ENCODE measurements at places on chromosomes 12 and 14.

DNA sequence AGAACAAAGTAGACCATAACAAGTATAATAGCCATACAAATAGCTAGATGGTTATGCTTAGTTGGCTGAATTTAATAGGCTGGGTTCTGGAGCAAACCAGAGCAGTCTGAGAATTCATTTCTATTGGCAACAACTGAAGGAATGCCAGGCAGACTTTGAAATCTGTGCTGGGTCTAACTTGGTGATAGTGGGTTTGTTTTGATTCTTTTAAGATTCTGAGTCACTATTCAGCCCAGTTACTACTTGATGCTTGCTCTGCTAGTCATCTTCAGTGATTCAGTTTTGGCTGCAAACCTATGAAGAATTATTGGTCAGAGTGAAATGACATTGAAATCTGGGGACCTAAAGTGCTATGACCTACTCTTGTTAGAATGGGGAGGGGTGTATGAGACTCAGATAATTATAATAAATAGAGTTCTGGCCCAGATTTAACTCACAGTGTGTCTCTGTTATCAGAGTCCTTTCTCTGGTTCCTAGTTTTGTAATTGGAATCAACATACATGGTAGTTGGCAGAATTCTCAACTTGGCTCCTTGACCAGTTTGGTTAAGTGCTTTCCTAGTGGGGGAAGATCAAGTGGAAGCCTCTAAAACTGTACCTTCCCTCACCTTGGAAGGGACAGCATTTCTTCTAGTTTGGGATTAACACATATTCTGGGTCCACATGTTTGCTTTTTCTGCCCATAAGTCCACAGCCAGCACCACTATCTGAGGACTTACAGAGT, 43.5 kb downstream of the MNAT1 start:
- DNase-seq, result no peak

- DNase-seq, result no peak
These were observed 40.1 kb downstream of the WASHC3 start for GRCh38 chr12:102021540-102022246.

DNA sequence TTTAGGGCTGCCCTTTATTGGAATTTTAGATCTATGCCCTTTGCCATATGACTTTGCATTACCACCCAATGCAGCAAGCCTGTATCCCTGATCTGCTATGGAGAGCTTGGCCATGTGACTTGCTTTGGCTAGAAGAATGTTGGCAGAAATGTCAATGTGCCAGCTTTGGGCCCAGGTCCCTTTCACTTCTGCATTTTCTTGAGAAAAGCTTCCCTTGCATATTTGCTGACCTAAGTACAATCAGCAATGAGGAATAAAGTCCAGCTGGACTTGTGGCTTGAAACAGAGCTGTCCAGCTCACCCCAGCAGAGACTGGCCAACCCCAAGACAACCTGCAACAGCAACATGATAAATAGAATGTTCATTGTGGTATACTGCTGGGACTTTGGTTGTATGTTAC, 135.9 kb downstream of the PAH start:
- no peak for DNase-seq

DNA sequence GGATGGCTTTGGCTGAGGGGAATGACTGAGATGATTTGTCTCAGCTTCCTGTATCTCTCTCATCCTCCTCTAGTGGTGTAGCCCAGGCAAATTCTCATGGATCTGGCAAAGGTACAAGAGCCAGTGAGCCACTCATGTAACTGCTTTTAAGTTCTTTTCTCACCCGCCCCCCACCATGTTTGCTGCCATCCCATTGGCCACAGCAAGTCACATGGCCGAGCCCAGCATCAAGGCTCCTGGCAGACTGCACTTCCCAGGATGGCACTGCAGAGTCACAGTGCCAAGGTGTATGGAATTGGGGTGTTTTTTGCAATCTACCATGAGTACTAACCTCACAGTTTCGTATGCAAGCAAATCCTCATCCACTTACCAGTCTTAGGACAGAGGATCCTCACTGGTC, 50.9 kb downstream of the CHST11 start:
- no peak for DNase-seq

GRCh38 chr14:70904373-70904772, 2.9 kb upstream of the PCNX1 start:
- no peak for DNase-seq

- no peak for DNase-seq
These were observed 8.0 kb upstream of the HIP1R start for GRCh38 chr12:122827258-122827657.

GRCh38 chr12:104683831-104684503, 227.2 kb downstream of the CHST11 start:
- DNase-seq, result no peak

Data from activated CD4-positive, CD25-positive, alpha-beta regulatory T cell treated with anti-CD3 and anti-CD28 coated beads, Interleukin-2, amount 50 U/mL, for 72 hours (primary cell).